Amniotic stem cell (primary cell): ENCODE measurements at places on chromosomes 1 and 21.

DNA sequence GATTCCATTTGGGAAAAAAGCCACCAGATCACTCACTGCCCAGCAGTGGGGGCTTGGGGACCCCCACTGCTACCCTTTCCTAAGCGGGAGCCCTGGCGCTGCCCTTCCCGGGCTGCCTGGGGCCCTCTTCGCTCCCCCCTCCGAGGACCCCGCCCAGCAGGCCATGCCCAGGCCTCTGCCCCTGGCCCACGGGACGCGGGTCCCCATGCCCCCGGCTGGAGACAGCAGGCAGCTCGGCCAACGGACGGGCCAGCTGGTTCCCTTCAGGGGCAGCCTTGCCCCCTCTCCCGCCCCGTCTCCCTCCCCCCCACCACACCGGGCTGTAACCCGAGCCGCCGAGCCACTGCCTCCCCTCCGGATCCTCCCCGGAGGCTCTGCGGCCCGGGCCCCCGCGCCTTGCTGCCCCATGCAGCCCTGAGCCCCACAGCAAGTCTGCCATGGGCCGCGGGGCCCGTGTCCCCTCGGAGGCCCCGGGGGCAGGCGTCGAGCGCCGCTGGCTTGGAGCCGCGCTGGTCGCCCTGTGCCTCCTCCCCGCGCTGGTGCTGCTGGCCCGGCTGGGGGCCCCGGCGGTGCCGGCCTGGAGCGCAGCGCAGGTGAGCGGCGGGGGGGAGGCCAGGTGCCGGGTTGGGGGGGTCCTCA is at the start of gene MMP23B:
MMP23B (plus strand) TSS at position 392 of the 639 bp plus-strand sequence; CDS start at position 438, 46 bp downstream.
- DNase-seq = no peak

GRCh38 chr1:27604579-27605299 is 795 bp upstream of the AHDC1 start:
- no peak for DNase-seq

- no peak for DNase-seq
Observed at GRCh38 chr1:35574655-35575415, 1.7 kb downstream of the TFAP2E start.

GRCh38 chr21:41925767-41926116 is 28.1 kb downstream of the C2CD2 start:
- DNase-seq = no peak

GRCh38 chr1:64677532-64677931 is 67.3 kb upstream of the RAVER2 start:
- no peak for DNase-seq

GRCh38 chr21:42670884-42671283 is 17.5 kb downstream of the PDE9A start:
- DNase-seq = no peak

- no peak for DNase-seq
Observed at GRCh38 chr1:172537827-172538391, 5.0 kb downstream of the SUCO start.

- DNase-seq = no peak
Observed at GRCh38 chr1:181104042-181104789, 15.7 kb downstream of the IER5 start.

DNA sequence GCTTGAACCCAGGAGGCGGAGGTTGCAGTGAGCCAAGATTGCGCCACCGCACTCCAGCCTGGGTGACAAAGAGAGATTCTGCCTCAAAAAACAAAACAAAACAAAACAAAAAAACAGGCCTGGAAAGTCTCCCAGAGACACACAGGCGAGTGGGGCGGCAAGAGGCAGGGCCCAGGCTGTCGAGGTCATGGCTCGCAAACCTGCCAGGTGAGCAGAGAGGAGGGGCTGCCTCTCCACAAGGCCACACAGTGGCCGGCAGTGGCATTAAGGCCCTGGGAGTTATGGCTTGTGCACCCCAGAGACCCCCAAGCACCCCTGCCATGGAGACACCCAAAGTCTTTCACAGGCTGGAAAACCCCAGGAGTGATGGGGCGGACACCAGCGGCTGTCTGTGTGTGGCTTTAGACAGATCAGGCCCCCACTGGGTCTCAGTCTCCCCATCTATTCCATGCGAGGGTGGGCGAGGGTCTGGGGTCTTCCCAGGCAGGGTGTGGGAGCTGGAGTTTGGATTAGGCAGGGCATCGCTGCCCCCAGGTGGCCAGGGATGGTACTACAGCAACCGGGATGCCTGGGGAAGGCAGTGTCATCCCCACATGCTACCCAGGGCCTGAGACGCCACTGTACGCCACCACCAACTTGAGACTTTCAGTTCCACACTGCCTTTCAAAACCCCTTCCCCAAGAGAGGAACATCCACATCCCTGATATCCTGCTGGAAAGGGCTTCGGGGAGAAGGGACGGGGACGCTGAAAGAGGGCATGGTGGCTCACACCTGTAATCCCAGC is 7.3 kb upstream of the CTRC start:
- no peak for DNase-seq

GRCh38 chr1:45327644-45328515 is 1.2 kb downstream of the HPDL start:
- DNase-seq = no peak

- no peak for DNase-seq
Observed at GRCh38 chr1:191453487-191453886, 704.8 kb upstream of the RGS18 start.

GRCh38 chr1:212649020-212649419 is 40.5 kb downstream of the ATF3 start:
- no peak for DNase-seq

- no peak for DNase-seq
Observed at GRCh38 chr1:9833632-9834031, 9.9 kb upstream of the CLSTN1 start.

GRCh38 chr1:178061620-178062019 is 32.3 kb upstream of the RASAL2 start:
- no peak for DNase-seq

- DNase-seq = no peak
Observed at GRCh38 chr1:55886856-55887712, 671.9 kb upstream of the USP24 start.

DNA sequence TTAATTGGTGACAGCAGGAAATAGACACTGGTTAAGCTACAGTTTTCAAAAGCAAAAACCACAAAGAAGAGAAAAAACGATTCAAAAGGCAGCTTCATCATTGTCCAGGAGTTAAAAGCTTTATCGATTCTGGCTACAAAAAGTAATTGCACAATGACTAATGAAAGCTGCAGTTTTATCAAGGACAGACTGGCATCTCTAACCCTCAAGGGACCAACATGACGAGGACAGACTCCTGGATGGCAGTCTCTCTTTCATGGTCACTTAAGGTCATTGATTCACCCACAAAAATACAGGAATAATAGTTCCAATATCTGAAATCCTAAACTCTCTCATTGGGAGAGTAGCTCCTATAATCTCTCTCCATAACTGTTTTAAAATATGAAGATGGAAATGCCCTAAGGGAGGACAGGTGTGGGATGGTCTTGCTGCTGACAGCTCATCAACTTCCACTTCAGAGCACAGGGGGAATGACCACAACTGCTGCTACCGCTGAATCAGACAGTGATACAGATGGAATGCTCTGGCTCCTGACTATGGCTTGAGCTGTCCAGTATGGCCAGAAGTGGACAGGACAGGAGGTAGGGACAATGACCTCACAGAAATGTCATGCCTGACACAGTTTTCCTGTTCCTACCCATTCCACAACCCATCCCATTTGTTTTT is 17.4 kb upstream of the CPLANE2 start:
- no peak for DNase-seq

DNA sequence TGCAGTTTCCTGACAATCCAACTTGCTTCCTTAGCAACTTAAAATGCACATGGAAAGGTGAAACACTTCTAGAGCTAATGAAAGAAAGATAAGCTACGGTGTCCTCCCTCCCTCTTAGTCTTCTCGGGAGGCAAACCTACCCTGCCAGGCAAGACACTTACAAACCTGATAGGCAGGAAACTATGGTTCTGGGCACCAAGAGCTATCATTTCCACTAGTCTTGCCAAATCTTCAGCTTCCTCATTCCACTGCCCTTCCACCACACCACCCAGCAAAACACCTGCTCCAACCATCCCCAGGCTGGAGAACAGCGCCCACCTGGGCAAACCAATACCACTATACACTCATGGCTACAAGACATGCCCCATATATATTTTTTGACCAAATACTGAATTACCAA is 15.2 kb downstream of the NDC1 start:
- no peak for DNase-seq

DNA sequence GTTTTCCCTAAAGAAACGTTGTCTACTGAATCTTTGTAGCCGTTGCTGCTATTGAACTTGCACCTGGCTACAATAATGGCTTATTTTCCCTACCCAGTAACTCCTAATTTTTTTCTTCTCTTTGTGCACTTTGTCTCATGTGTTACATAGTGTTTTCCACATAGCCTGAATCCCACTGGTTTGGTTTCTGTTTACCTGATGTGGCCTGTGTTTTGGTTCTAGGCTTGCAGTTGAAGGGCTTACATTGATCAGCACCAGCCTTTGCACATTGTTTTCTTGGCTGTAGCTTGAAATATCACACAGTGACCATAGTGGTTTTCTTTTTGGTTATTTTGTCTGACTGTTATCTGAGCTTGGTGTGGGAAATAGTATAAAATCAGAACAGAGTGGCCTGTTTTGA is 29.5 kb downstream of the ST3GAL3 start:
- no peak for DNase-seq

DNA sequence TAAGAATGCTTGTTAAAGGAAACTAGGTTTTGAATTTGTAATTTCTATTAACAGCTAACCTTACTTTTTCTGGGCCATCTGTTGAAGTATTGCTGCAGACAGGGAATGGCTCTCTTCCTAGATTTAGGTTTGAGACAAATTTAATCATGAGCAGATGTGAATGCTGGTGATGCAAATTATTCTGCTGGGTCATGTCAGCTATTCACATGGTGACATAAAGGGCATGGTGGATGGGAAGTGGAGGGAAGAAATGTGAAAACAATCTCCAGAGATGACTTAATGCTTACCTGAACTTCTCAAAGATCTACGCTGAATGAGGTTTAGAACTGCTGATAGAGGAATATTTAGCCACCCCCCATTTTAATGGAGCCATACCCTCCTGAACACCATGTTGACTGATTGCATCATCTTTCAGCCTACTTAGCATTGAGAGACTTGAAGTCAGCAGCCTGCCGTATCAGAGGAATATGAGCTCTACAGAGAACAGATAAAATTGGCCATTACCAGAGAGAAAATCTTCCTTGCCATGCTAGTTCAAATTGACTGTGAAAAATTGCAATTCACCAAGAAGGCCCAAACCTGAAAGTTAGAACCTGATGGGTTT is 138.8 kb downstream of the HHAT start:
- no peak for DNase-seq

GRCh38 chr21:45599146-45599581 is 44.4 kb upstream of the PCBP3 start:
- no peak for DNase-seq

GRCh38 chr1:167441222-167441621 is 77.1 kb downstream of the CD247 start:
- no peak for DNase-seq

- DNase-seq = no peak
Observed at GRCh38 chr1:214503553-214503952, 47.8 kb downstream of the PTPN14 start.

DNA sequence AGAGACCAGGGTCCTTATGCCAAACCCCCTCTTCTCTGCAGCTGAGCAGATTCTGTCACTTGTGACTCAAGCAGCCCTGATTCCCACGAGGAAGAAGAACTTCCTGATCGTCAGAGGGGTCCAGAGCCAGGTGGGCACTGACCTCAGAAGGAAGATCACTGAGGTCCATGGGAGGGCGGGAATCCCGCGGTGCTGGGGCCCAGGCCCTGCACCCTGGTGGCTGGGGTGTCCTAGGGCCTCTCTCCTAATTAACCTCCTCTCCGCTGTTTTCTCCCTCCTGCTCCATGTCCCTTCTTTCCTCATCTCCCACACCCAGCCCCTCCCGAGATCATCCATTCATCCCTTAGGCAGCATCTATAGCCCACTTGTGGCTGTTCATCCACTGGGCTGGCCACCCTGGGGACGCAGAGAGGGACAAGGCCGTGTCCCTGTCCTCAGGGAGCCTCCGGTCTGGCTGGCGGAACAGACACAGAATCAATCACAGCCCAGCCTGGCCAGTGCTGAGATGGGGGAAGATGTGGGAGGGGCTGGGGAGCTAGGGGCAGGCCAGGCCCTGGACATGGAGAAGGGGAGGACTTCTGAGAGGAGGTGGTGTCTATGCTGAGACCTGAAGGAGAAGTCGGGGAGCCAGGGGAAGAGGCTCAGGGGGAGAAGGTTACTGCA is 638.3 kb downstream of the MATN1 start:
- DNase-seq = no peak

DNA sequence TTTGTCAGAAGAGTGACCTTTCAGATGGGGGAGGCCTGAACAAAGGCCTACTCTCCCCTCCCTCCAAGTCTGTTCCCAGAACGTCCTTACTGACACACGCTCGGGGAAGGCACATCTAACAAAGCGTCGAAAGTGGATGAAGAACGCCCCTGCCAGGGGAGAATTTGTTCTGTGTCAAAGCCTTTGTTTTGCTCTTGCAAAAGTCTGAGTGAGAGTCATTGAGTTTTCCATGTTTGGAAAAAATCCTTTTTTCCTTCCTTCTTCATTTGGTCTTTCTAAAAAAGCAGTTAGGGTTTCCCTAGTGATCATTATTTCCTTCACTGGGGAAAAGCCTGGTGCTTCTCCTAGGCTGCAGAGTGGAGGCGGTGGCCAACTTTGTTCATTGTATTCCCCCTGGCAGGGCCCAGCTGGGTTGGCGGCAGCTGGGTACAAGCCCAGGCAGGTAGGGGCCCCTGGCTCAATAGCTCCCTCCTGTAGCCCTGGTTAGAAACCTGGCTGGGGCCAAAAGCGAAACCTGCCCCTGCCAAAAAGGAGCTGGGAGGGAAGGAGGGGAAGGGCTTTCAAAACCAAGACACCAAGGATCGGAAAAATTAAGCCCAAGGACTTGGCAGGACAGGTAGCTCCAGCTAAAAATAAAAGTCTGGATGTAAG is 81.1 kb downstream of the ITPKB start:
- no peak for DNase-seq

GRCh38 chr1:113963281-113963906 is 15.9 kb upstream of the OLFML3 start:
- DNase-seq = no peak

- no peak for DNase-seq
Observed at GRCh38 chr1:27503844-27504587, 14.0 kb upstream of the WASF2 start.

DNA sequence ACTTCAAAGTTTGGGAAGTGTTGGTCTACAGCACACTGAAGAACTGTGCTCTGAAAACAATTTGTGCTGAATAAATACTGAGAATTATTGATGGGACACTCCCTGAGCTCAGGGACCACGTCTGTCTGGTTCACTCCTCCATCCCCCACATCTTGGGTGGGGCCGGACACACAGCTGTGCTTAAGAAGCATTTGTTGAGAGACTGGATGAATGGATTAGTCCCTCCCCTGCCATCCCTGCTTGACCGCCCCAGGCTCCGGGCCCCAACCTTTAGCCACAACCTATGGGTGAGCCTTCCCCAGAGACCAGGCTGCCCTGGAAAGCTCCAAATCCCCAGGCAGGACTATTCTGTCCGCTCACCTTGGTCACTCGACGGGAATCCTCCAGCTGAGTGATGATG is 7.5 kb downstream of the TRIM63 start:
- no peak for DNase-seq

GRCh38 chr1:53663529-53664300 is 75.2 kb downstream of the GLIS1 start:
- no peak for DNase-seq
